ENCODE measurements at places on chromosomes 1 and 21.

- DNase-seq, result no peak
Observed at GRCh38 chr1:181514298-181515290, 31.3 kb downstream of the CACNA1E start.

GRCh38 chr1:41741244-41741643 is 177.5 kb downstream of the HIVEP3 start:
- no peak for DNase-seq

DNA sequence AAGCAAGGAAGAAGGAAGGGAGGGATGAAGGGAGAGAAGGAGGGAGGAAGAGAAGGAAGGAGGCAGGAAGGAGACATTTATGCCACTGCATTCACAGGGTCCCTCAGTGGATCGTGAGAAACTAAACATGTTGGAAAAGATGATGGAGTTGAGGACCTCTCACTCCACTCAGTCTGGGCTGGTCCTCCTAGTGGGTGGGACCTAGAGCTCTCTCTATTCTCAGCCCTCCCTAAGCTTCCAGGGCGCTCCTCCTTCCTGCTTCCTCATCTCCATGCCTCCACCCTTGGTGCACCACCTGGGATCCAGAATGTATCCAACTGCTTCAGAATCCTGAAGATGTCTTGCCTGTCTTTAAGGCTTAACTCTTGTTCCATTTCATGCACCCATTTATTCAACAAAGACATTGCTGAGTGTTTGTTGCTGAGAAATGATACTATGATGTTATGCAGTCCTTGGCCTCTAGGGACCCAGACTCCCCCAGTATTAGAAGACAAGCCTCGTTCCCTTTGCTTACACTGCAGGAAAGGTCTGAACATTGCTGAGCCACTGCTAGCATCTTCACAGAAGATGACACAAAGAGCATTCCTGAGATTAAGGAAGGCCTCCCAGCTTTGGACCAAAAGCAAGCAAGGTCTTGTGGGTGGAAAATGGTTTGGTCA is 88.5 kb downstream of the BEND5 start:
- DNase-seq, result no peak

- DNase-seq, result peak; percentile 51
Observed at GRCh38 chr1:87426463-87427249, 98.0 kb downstream of the LMO4 start.

GRCh38 chr1:23838401-23838866 is 13.2 kb upstream of the HMGCL start:
- peak; percentile 17 for DNase-seq

GRCh38 chr21:44272284-44272858 is 10.7 kb upstream of the DNMT3L start:
- DNase-seq, result no peak

- DNase-seq, result no peak
Observed at GRCh38 chr1:154657556-154657955, 49.6 kb upstream of the ADAR start.

- no peak for DNase-seq
Observed at GRCh38 chr1:198876371-198876871, 237.6 kb downstream of the PTPRC start.

- no peak for DNase-seq
Observed at GRCh38 chr21:38915546-38915945, 109.8 kb downstream of the ETS2 start.

- no peak for DNase-seq
Observed at GRCh38 chr1:27993241-27993640, 33.5 kb downstream of the XKR8 start.

Data from muscle of arm (tissue), 14 donors.